Ovary (tissue), 10 donors: ENCODE measurements at places on chromosomes 2 and 18. TPM values are rescaled to one million over a fixed set of nuclear protein-coding genes. Genes with fewer than 3 reads are reported as not detected.

DNA sequence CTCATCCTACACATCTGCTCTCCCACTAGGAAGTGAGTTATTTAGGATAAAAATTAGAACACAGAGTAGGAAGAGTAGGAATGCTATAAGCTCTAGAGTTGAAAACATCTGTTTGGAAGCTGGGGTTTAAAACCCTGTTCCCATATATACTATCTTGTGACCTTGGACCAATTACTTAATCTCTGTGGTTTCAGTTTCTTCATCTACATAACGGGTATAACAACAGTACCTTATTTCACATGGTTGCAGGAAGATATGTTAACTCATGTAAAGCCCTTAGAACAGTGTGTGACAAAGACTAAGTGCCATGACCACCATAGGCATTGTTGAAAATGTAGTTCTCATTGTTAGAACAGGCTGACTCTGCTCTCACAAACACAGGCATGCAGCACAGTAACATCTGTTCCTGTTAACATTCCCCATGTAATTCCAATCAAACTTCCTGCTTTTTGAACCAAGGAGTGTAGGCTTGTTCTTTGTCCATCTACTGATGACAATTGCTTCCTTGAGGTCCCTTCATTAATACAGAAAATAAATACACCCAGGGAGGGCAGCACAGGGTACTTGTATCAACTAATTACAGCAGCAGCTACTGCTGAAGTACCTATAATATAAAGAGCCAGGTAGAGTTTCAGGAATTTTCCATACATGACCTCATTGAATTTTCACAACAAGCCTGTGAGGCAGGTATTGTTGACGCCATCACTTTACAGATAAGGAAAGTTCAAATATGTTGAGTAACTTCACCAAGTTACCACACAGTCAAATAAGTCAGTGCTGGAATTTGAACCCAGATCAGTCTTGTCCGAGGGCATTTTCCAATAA, 204.2 kb downstream of the L3MBTL4 start:
- no peak for DNase-seq
- H3K27me3 ChIP-seq: no peaks in the 10 kb centered on the region
- H3K36me3 ChIP-seq: no peaks in the 10 kb centered on the region

Gene TUBA3E
- not detected for total RNA-seq

- DNase-seq: no peak
- H3K27ac ChIP-seq: no peak overlapping the region
- H3K4me1 ChIP-seq: no peaks in the 10 kb centered on the region
- no peak overlapping the region for H3K4me3 ChIP-seq
These were observed 93.3 kb downstream of the SESTD1 start for GRCh38 chr2:179171371-179171770.

GRCh38 chr2:128607911-128608506, 289.3 kb upstream of the HS6ST1 start:
- DNase-seq: no peak
- no peaks in the 10 kb centered on the region for H3K4me1 ChIP-seq
- H3K27me3 ChIP-seq: no peaks in the 10 kb centered on the region
- H3K36me3 ChIP-seq: no peaks in the 10 kb centered on the region
- no peak overlapping the region for H3K4me3 ChIP-seq
